ENCODE measurements at places on chromosomes 4 and X. TPM values are rescaled to one million over a fixed set of nuclear protein-coding genes. Genes with fewer than 3 reads are reported as not detected.

- no peaks in the 10 kb centered on the region for H3K27me3 ChIP-seq
- no peak for DNase-seq
- H3K4me3 ChIP-seq: no peak overlapping the region
- no peaks in the 10 kb centered on the region for H3K4me1 ChIP-seq
- no peak overlapping the region for H3K27ac ChIP-seq
Observed at GRCh38 chrX:52608961-52609360, 45.7 kb downstream of the SSX7 start.

- no peaks in the 10 kb centered on the region for H3K36me3 ChIP-seq
- no peak overlapping the region for H3K27ac ChIP-seq
- H3K27me3 ChIP-seq: no peaks in the 10 kb centered on the region
Observed at GRCh38 chr4:135123632-135124031, 922.0 kb upstream of the PABPC4L start.

- no peaks in the 10 kb centered on the region for H3K36me3 ChIP-seq
- no peak overlapping the region for H3K4me3 ChIP-seq
- no peaks in the 10 kb centered on the region for H3K27me3 ChIP-seq
- H3K27ac ChIP-seq: peak overlapping the region; percentile 73
Observed at GRCh38 chrX:40866893-40867292, 131.6 kb upstream of the MED14 start.

GRCh38 chr4:155367608-155368007 is 9.2 kb downstream of the MAP9 start:
- DNase-seq: no peak
- peak overlapping the region; percentile 30 for H3K27ac ChIP-seq
- peaks cover 10% of the 10 kb centered on the region for H3K36me3 ChIP-seq
- H3K4me3 ChIP-seq: no peak overlapping the region
- H3K27me3 ChIP-seq: no peaks in the 10 kb centered on the region

GRCh38 chr4:32929796-32930699 is 2209.9 kb downstream of the PCDH7 start:
- H3K36me3 ChIP-seq: no peaks in the 10 kb centered on the region
- H3K27me3 ChIP-seq: no peaks in the 10 kb centered on the region
- H3K4me3 ChIP-seq: no peak overlapping the region
- no peak overlapping the region for H3K27ac ChIP-seq

GRCh38 chr4:26319467-26319948 is 1.3 kb upstream of the RBPJ start:
- no peaks in the 10 kb centered on the region for H3K36me3 ChIP-seq
- peaks cover 15% of the 10 kb centered on the region for H3K4me1 ChIP-seq
- no peaks in the 10 kb centered on the region for H3K27me3 ChIP-seq
- H3K27ac ChIP-seq: peak overlapping the region; percentile 96
- peak overlapping the region; percentile 56 for H3K4me3 ChIP-seq
- DNase-seq: peak; percentile 100

DNA sequence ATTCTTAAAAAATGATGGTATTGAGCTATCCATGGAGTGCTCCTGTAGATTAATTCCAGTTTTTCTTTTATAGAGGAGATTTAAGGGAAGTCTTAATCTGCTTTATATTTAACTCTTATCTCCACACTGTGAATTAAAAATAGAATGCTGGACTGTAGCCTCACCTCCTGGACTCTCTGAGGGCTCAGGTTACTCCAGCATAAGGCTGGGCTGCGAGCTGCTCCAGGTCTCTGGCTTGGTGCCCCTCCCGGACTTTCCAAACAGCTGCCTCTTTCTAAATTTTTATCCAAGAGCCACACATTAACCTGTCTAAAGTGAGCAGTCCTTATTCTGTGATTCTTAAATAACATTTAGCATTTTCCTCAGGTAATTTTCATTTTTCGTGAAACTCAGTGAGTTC is 218.7 kb upstream of the JADE1 start:
- no peaks in the 10 kb centered on the region for H3K36me3 ChIP-seq
- no peak overlapping the region for H3K4me3 ChIP-seq
- H3K27ac ChIP-seq: no peak overlapping the region
- peak; percentile 54 for DNase-seq
- H3K27me3 ChIP-seq: peaks cover 7% of the 10 kb centered on the region

GRCh38 chrX:43018031-43018430 is 240.1 kb upstream of the PPP1R2C start:
- no peak overlapping the region for H3K27ac ChIP-seq
- no peaks in the 10 kb centered on the region for H3K27me3 ChIP-seq
- H3K36me3 ChIP-seq: no peaks in the 10 kb centered on the region
- DNase-seq: no peak
- H3K4me1 ChIP-seq: no peaks in the 10 kb centered on the region
- no peak overlapping the region for H3K4me3 ChIP-seq

- H3K4me3 ChIP-seq: no peak overlapping the region
- DNase-seq: no peak
- H3K4me1 ChIP-seq: peaks cover 44% of the 10 kb centered on the region
- no peaks in the 10 kb centered on the region for H3K27me3 ChIP-seq
- H3K27ac ChIP-seq: peak overlapping the region; percentile 83
Observed at GRCh38 chr4:108359130-108359985, 190.6 kb upstream of the LEF1 start.

The MAGEA10 gene
- not detected for total RNA-seq

DNA sequence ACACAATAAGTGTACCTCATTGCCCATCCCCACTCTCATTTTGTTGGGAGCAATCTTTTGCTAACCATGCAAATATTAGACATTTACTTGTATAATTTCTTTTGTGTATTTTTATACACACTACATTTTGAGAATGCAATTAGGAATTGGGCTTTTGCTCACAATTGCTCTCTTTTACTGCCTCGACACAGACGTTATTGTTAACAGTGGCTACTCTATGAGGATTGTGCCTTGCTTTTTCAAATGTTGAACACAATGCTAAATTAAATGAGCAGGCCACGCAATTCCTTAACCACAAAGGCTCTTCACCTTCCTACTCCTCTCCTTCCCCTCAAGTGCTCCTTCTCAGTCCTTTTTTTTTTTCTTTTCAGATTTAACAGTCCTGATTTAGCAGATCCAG is 42.8 kb upstream of the HPF1 start:
- H3K27me3 ChIP-seq: no peaks in the 10 kb centered on the region
- no peaks in the 10 kb centered on the region for H3K36me3 ChIP-seq
- H3K4me1 ChIP-seq: no peaks in the 10 kb centered on the region
- no peak overlapping the region for H3K4me3 ChIP-seq

DNA sequence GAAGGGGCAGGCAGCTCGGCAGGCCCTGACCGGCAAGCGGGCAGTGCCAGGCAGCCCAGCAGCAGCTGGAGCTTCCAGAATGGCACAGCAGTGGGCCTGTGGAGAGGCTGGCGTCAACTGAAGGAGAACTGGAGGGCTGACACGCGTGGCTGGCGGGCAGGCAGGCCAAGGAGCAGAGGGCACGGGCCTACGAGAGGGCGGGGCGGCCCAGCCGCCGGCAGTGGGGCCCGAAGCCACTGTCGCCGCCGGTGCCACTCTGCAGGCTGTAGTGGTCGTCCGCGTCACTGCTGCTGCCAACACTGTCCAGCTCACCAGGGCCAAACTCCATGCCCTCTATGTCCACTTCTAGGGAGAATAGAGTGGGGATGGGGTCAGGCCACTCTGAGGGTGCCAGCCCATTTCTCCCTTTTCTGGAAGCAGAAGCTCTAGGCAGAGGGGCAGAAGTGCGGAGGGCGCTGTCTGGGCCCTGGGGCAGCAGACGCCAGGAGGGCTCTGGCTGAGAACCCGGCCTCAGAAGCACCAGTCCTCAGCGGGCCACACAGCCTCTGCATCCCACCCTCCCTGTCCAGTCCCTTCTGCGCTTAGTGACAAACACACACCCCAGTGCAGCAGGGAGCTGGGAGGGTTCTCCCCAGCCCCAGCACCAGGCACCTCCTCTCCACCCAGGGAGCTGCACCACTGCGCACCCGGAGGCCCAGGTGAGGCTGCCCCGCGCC is 8.6 kb upstream of the HAUS3 start:
- no peaks in the 10 kb centered on the region for H3K4me1 ChIP-seq
- H3K36me3 ChIP-seq: peaks cover 10% of the 10 kb centered on the region
- DNase-seq: no peak
- H3K27ac ChIP-seq: no peak overlapping the region
- no peak overlapping the region for H3K4me3 ChIP-seq

DNA sequence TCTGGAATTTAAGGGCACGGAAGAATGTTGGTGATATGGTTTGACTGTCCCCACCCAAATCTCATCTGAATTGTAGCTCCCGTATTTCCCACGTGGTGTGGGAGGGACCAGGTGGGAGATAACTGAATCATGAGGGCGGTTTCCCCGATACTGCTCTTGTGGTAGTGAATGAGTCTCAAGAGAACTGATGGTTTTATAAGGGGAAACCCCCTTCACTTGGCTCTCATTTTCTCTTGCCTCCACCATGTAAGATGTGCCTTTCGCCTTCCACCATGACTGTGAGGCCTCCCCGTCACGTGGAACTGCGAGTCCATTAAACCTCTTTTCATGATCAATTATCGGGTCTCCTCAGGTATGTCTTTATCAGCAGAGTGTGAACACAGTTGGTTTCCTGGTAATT is 25.6 kb upstream of the DHRSX start:
- no peaks in the 10 kb centered on the region for H3K36me3 ChIP-seq
- no peaks in the 10 kb centered on the region for H3K4me1 ChIP-seq
- H3K4me3 ChIP-seq: no peak overlapping the region

DNA sequence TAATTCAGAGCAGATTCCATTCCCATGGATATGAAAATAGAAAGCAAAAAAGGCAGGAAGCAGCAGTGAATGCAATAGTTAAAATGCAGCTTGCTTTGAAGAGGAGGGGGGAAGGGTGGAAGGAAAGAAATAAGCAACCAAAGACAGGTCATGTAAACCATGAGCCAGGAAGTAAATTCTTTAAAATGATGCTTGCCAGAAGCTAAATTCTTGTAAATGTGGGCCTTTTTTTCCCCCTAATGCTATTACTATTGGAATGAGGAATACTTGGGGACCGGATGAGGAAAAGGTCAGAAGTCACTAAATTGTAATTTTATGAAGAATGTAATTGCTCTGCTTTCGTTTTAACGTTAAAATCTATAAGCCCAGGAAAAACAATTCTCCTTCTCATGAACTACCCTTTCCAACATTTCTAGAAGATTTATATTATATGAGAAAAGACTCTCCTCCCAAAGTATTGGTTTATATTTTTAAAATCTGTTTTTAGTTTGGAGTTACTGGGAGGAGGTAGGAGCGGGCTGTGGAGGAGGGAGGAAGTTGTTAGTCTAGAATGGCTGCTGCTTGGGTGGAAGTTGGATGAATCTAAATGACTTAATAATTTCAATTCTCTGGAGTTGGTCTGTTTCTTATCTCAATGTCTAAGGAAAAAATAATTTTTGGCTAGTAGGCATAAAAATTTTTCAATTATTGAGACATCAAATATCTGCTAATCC is 77.6 kb upstream of the PCDH18 start:
- H3K4me3 ChIP-seq: no peak overlapping the region
- no peaks in the 10 kb centered on the region for H3K27me3 ChIP-seq
- peak; percentile 74 for DNase-seq
- no peak overlapping the region for H3K27ac ChIP-seq

DNA sequence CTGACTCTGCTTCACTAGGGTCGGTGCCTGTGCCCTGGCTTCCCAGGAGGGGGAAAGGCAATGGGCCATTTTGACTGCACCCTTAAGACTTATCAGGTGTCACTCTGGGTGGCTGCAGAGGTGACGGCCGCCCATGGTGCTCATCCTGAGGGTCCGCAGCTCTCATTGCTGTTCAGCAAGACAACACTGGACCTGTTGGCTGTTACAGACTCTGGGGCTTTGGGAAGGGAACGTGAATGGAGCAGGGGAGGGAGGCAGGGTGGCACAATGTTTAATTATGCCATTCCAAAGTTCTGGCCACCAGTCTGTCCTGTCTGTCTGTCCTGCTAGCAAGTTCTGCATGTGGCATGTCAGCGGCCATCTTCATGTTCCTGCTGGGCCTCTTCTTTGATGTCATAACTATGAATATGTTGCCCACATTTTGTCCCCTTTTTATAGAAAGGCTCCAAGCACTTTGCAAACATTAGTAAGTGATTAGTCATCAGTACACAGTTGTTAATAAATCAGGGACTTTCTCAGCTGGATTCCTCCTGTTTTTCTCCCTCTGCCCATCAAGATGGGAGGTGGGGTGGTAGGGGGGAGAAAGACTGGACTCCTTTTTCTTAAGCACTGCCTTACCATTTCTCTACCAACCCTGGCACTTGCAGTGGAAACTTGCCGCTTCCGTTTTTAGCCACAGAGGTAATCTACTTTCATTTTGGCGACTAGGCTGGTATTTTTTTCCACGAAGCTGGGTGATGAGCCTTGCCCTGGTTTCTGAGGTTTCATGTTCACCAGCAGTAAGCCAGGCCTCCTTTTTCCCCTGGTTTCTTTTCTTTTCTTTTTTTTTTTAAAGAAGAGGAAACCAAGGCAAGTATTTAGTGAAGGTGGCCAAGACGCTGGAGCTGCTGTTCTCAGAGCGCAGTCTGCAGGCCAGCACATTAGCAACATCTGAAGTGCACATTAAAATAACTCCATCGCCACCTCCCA is 88.6 kb upstream of the TRIM2 start:
- H3K27me3 ChIP-seq: no peaks in the 10 kb centered on the region
- H3K36me3 ChIP-seq: no peaks in the 10 kb centered on the region
- no peak overlapping the region for H3K27ac ChIP-seq
- H3K4me3 ChIP-seq: no peak overlapping the region

The TNIP2 gene
- total RNA-seq: 41.7 TPM

DNA sequence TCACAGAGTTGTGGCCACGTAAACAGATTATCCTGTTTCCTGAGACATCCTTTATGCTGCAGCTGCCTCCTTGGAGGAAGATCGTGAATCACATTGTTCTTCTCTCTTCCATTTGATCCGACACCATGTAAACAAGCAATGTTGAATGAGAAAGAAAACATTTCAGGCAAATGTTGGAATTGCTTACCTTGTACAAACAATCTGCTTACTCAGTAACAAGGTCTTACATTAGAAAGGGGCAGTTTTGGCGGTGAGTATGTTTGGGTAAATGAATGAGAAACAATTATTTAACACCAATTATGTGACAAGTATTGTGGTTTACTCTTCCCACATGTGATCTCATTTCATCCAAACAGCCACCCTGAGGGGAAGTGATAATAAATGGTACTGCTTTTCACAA is 637.8 kb downstream of the RAB28 start:
- peaks cover 34% of the 10 kb centered on the region for H3K27me3 ChIP-seq
- H3K27ac ChIP-seq: no peak overlapping the region
- H3K36me3 ChIP-seq: no peaks in the 10 kb centered on the region
- no peaks in the 10 kb centered on the region for H3K4me1 ChIP-seq
- DNase-seq: no peak

- no peak for DNase-seq
- H3K4me3 ChIP-seq: no peak overlapping the region
- H3K36me3 ChIP-seq: no peaks in the 10 kb centered on the region
- no peaks in the 10 kb centered on the region for H3K27me3 ChIP-seq
- no peak overlapping the region for H3K27ac ChIP-seq
Observed at GRCh38 chr4:126939401-126939800, 693.4 kb upstream of the INTU start.

The ERAS gene
- total RNA-seq: not detected

- DNase-seq: no peak
- H3K27ac ChIP-seq: no peak overlapping the region
- peaks cover 38% of the 10 kb centered on the region for H3K36me3 ChIP-seq
Observed at GRCh38 chr4:1337951-1338751, 8.9 kb upstream of the UVSSA start.

The PNMA3 gene
- 19.7 TPM for total RNA-seq

The NXF2 gene
- total RNA-seq: not detected

The NXF2B gene
- total RNA-seq: not detected

GRCh38 chrX:48937054-48937907 is 18.5 kb upstream of the PIM2 start:
- H3K36me3 ChIP-seq: peaks cover 7% of the 10 kb centered on the region
- peak overlapping the region; percentile 84 for H3K27ac ChIP-seq

The ADGRG2 gene
- total RNA-seq: 1.6 TPM

- H3K36me3 ChIP-seq: no peaks in the 10 kb centered on the region
- no peak overlapping the region for H3K27ac ChIP-seq
- H3K4me3 ChIP-seq: no peak overlapping the region
- H3K4me1 ChIP-seq: no peaks in the 10 kb centered on the region
Observed at GRCh38 chr4:69066945-69067344, 29.3 kb upstream of the UGT2B7 start.

The LAMP2 gene
- 31.1 TPM for total RNA-seq

The GYG2 gene
- total RNA-seq: 58.0 TPM
